Ovary (tissue), 10 donors: ENCODE measurements at places on chromosomes 13 and 19. TPM values are rescaled to one million over a fixed set of nuclear protein-coding genes. Genes with fewer than 3 reads are reported as not detected.

The PNMA8A gene
- 32.8 TPM for total RNA-seq

The PEX11G gene
- 5.1 TPM for total RNA-seq

The BCAM gene
- total RNA-seq = 160 TPM

The CLDND2 gene
- 1.4 TPM for total RNA-seq

The PRRG2 gene
- total RNA-seq = 0.77 TPM

The CYP4F12 gene
- total RNA-seq = 2.7 TPM

The TPTE2 gene
- total RNA-seq = not detected

The ADAMTSL5 gene
- total RNA-seq = not detected

The VSTM2B gene
- not detected for total RNA-seq

The PBX4 gene
- 3.3 TPM for total RNA-seq

The METTL21C gene
- total RNA-seq = not detected

The PLK5 gene
- total RNA-seq = not detected

The SIGLECL1 gene
- total RNA-seq = not detected

The PABPC3 gene
- not detected for total RNA-seq

The PSG6 gene
- total RNA-seq = not detected

The CFAP97D2 gene
- not detected for total RNA-seq

The ZNF100 gene
- 22.8 TPM for total RNA-seq

The OR7G3 gene
- not detected for total RNA-seq

The AMER2 gene
- not detected for total RNA-seq

The TOMM40 gene
- 23.5 TPM for total RNA-seq

The ZNF492 gene
- total RNA-seq = 0.61 TPM

The CYP2A6 gene
- total RNA-seq = 0.25 TPM

The NCR1 gene
- total RNA-seq = not detected

The INSL3 gene
- 2.5 TPM for total RNA-seq

The TMIGD2 gene
- total RNA-seq = not detected

The KCNJ14 gene
- 1.4 TPM for total RNA-seq

The IFNL2 gene
- not detected for total RNA-seq

The PEAK3 gene
- total RNA-seq = 0.62 TPM

The CCDC8 gene
- 46.1 TPM for total RNA-seq

The KLF12 gene
- 8.2 TPM for total RNA-seq
